ENCODE measurements at places on chromosomes 5 and 9. TPM values are rescaled to one million over a fixed set of nuclear protein-coding genes. Genes with fewer than 3 reads are reported as not detected.

The EGFLAM gene
- total RNA-seq: 47.4 TPM

DNA sequence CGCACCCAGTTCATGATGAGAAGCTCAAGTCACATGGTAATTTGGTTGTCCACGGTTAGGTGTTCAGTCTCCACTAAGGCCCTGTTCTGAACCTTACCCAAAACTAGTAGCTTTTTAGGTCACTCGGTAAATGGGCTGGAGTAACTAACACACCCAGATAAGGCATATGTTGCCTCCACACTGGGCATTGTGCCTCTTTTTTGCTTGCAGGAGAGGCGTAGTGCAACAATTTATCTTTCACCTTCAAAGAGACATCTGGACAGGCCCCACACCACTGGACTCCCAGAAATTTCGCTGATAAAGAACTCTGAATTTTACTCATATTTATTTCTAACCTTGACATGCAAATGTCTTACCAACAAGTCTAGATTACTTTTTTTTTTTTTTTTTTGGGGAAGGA is 16.8 kb upstream of the PTGES start:
- H3K27me3 ChIP-seq: no peaks in the 10 kb centered on the region
- no peak overlapping the region for H3K4me3 ChIP-seq
- no peaks in the 10 kb centered on the region for H3K4me1 ChIP-seq
- DNase-seq: no peak

DNA sequence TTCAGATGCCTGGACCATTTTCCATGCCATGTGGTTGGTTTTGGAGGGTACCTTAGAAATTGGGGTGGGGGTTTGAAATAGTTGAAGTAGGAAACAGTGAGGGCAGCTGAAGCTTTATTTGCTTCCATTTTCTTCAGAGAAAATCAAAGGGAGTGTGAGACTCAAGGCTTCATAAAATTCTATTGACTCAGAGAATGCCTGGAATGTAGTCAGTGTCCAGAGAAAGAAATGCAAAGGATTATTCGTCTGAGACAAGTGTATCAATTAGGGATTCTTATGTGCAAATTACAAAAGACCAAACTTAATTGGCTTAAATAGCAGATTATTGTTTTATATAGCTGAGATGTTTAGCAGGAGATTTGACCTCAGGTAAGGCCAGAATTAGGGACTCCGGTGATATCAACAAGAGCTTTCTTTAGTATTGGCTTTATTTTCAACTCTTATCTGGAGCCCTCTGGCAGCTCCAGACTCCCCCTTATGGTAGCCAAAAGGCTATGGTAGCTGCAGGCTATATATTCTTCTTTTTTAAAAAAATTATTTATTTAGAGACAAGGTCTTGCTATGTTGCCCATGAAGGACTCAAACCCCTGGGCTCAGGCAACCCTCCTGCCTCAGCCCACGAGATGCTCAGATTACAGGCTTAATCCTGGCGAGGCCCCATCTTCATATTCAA is 38.9 kb downstream of the PTTG1 start:
- no peaks in the 10 kb centered on the region for H3K27me3 ChIP-seq
- no peaks in the 10 kb centered on the region for H3K4me1 ChIP-seq
- H3K36me3 ChIP-seq: no peaks in the 10 kb centered on the region
- DNase-seq: no peak
- H3K4me3 ChIP-seq: no peak overlapping the region

The GFPT2 gene
- 43.2 TPM for total RNA-seq

- H3K36me3 ChIP-seq: no peaks in the 10 kb centered on the region
- no peak overlapping the region for H3K4me3 ChIP-seq
- no peaks in the 10 kb centered on the region for H3K4me1 ChIP-seq
- H3K27ac ChIP-seq: no peak overlapping the region
- no peaks in the 10 kb centered on the region for H3K27me3 ChIP-seq
Observed at GRCh38 chr9:20226345-20226744, 396.0 kb downstream of the MLLT3 start.

GRCh38 chr5:80231243-80231642 is 24.6 kb downstream of the SERINC5 start:
- H3K36me3 ChIP-seq: no peaks in the 10 kb centered on the region
- H3K27me3 ChIP-seq: no peaks in the 10 kb centered on the region
- DNase-seq: no peak
- H3K27ac ChIP-seq: no peak overlapping the region
- H3K4me1 ChIP-seq: peaks cover 9% of the 10 kb centered on the region
- H3K4me3 ChIP-seq: no peak overlapping the region

- DNase-seq: peak; percentile 64
- H3K36me3 ChIP-seq: no peaks in the 10 kb centered on the region
- no peaks in the 10 kb centered on the region for H3K27me3 ChIP-seq
- H3K27ac ChIP-seq: peak overlapping the region; percentile 46
- no peak overlapping the region for H3K4me3 ChIP-seq
Observed at GRCh38 chr9:94135222-94135621, 51.0 kb downstream of the PTPDC1 start.

The SLC35A4 gene
- total RNA-seq: 23.4 TPM

- no peaks in the 10 kb centered on the region for H3K27me3 ChIP-seq
- H3K4me3 ChIP-seq: no peak overlapping the region
- peak overlapping the region; percentile 95 for H3K27ac ChIP-seq
- H3K4me1 ChIP-seq: no peaks in the 10 kb centered on the region
Observed at GRCh38 chr9:93130861-93131481, 3.1 kb downstream of the NINJ1 start.

DNA sequence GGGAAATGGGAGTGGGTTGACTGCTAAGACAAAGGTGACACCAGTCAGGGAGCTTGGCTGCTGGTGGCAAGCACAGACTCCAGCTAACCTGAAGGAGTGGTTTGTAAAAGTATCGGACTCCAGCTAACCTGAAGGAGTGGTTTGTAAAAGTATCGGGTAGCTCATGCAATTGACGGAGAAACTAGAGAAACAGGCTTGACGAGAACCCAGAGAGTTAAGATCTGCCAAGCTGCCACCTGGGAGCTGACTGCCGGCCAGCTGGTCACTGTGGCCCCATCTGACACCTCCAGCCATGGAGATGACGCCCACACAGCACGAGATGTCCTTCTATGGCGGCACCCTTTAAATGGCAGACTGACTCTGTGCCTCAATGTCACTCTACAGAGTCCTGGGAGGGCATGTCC is 28.3 kb upstream of the CRB2 start:
- DNase-seq: no peak
- no peaks in the 10 kb centered on the region for H3K27me3 ChIP-seq
- no peak overlapping the region for H3K4me3 ChIP-seq
- no peaks in the 10 kb centered on the region for H3K36me3 ChIP-seq

DNA sequence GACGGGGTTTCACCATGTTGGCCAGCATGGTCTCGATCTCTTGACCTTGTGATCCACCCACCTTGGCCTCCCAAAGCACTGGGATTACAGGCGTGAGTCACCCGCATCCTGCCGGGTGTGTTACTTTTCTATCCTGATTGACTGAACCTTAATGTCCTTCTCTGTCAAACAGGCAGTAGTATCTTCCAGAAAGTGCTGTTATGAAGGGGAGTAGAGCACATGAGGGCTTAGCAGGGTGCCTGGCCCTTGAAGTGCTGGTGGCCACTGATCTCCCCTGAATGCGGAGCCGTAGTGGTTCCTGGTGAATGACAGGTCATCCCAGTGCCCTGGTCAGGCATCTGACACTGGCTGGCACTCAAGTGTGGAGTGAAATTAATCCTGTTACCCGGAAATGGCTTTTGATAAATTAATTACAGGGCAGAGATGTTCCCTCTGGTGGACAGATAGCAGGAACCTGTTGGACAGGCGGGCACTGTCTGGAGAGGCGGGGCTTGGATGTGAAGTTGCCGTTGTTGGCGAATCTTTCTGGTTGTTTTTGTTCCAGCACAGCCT is 28.4 kb downstream of the PRRC2B start:
- H3K27me3 ChIP-seq: no peaks in the 10 kb centered on the region
- no peak overlapping the region for H3K4me3 ChIP-seq
- H3K4me1 ChIP-seq: peaks cover 49% of the 10 kb centered on the region
- no peak for DNase-seq

The PCDH1 gene
- 42.6 TPM for total RNA-seq

DNA sequence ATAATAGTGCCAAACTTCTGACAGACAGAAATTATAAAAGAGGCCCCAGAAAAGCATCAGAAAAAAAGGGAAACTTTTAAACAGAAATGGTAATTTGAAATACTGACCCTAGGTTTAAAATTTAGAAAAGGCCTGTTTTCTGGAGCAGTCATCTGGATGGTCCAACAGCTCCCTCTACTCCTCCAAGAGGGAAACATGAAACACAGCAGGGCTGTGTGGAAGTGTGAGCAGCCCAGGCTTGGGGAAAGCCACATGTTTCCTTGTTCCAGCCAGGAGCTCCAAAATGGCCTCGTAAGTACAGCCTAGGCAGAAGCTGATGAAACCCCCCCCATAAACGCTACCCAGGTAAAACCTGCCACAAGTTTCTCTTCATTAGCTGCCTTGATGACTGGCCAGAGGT is 499.3 kb upstream of the ADAMTS16 start:
- no peak overlapping the region for H3K4me3 ChIP-seq
- no peaks in the 10 kb centered on the region for H3K4me1 ChIP-seq
- no peaks in the 10 kb centered on the region for H3K27me3 ChIP-seq
- DNase-seq: no peak
- no peak overlapping the region for H3K27ac ChIP-seq
- H3K36me3 ChIP-seq: no peaks in the 10 kb centered on the region

GRCh38 chr5:177043958-177044357 is 21.5 kb downstream of the ZNF346 start:
- no peak for DNase-seq
- H3K27me3 ChIP-seq: no peaks in the 10 kb centered on the region
- peaks cover 84% of the 10 kb centered on the region for H3K36me3 ChIP-seq
- no peak overlapping the region for H3K4me3 ChIP-seq

GRCh38 chr5:2666081-2666480 is 85.4 kb downstream of the IRX2 start:
- no peaks in the 10 kb centered on the region for H3K36me3 ChIP-seq
- no peak for DNase-seq
- H3K27me3 ChIP-seq: no peaks in the 10 kb centered on the region
- H3K4me3 ChIP-seq: no peak overlapping the region

GRCh38 chr9:89036891-89037290 is 45.6 kb downstream of the S1PR3 start:
- H3K27ac ChIP-seq: no peak overlapping the region
- no peaks in the 10 kb centered on the region for H3K27me3 ChIP-seq
- H3K4me3 ChIP-seq: no peak overlapping the region
- no peaks in the 10 kb centered on the region for H3K36me3 ChIP-seq
- H3K4me1 ChIP-seq: peaks cover 7% of the 10 kb centered on the region

The RASEF gene
- 3.6 TPM for total RNA-seq

GRCh38 chr5:39138892-39139291 is 64.7 kb upstream of the RICTOR start:
- H3K36me3 ChIP-seq: no peaks in the 10 kb centered on the region
- no peak overlapping the region for H3K4me3 ChIP-seq
- no peaks in the 10 kb centered on the region for H3K27me3 ChIP-seq
- H3K27ac ChIP-seq: no peak overlapping the region
- DNase-seq: no peak
- no peaks in the 10 kb centered on the region for H3K4me1 ChIP-seq

The NAIP gene
- 42.0 TPM for total RNA-seq

The PCA3 gene
- total RNA-seq: not detected

Data from tibial nerve (tissue), 4 donors.